ENCODE measurements at places on chromosomes 3 and 15. TPM values are rescaled to one million over a fixed set of nuclear protein-coding genes. Genes with fewer than 3 reads are reported as not detected.
A peak's percentile ranks its signal among the peaks of the same experiment; 100 is the strongest.

The RYR3 gene
- not detected for total RNA-seq

GRCh38 chr15:99452728-99453636 lies 112.8 kb upstream of the MEF2A start:
- peak; percentile 16 for DNase-seq

The MINAR1 gene
- total RNA-seq: 0.40 TPM

DNA sequence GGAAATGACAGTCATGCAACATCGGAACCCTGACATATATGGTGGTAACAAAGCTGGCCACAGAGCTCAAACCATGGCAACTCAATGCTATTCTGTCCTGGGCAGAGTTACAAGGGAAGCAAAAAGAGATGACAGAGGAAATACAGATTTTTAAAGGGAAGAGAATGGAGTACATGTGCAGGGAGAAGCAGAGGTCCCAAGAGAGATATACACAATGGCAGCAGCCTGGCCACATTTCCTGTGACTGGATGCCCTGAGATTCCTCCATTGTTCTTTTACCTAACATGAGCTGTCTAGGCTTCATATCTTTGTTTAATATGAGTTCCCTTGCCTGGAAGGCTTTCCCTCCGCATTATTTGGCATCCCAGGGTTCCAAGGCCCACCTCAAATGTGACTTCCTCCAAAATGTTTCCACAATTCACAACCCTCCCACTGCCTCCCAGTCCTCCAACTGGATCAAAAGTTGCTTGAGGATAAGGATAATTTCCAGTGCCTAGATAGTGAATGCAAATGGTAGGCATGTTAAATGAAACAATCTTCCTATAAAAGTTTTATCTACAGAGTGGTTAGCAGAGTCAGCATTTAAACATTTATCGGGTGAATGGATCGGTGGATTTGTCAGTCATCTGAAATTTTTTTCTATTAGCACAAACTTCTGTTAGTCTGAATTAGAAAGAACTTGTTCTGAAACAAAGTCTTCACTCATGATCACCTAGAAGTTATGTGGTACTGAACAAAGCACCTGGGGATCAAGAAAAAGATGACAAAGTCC lies 86.2 kb downstream of the DHX30 start:
- no peak for DNase-seq

- DNase-seq: no peak
These were observed 11.4 kb upstream of the SH3GL3 start for GRCh38 chr15:83435782-83436181.

The RPN1 gene
- total RNA-seq: 177 TPM

GRCh38 chr3:10697918-10698317 lies 118.1 kb upstream of the SLC6A11 start:
- DNase-seq: no peak
